ENCODE measurements at places on chromosomes 4 and X.

GRCh38 chr4:56570041-56570440 lies 64.5 kb downstream of the ARL9 start:
- no peak for DNase-seq

GRCh38 chrX:71081330-71082123 lies 13.4 kb upstream of the SNX12 start:
- DNase-seq, result no peak

DNA sequence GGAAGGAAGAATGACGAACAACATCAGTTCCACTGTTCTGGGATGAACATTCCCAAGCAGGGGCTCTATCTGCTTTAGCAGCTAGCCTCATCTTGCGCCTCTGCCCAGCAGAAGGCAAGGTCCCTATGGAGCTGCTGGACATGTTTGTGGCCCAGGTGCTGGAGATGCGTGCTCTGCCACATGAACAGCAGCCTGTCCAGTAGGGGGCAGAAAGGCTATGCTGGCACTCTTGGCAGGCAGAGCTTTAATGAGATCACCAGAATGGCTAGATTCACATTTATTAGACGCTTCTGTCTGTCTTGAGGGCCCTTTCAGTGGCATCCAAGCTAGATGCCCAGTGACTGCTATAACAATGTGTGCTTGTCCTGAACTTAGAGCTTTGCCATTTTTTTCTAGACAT lies 1826.0 kb downstream of the STIM2 start:
- DNase-seq, result no peak

GRCh38 chr4:137635601-137636000 lies 103.3 kb upstream of the PCDH18 start:
- DNase-seq, result no peak

- DNase-seq, result no peak
Observed at GRCh38 chr4:139018501-139018900, 2.9 kb downstream of the NOCT start.

DNA sequence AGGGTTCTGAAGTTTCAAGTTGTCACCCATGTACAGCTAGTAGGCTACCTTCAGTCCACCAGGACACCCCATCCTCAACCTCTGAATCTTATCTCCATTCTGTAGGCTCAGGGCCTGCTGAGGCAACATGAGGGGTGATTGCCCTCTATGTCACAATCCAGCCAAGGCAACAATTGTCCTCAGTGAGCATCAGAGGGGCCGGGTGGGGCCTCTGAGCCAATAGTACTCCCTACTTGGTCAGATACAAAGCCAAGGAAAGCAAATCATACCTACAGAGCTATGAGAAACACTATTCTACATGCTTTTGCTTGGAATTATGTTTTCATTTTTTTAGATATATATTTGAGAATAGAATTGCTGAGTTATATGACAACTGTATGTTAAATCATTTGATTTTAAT lies at the start of gene ACTRT1:
TSS of gene ACTRT1 (minus strand) at position 101 of the 400 bp plus-strand sequence. CDS start 197 bp downstream, outside the sequence.
- DNase-seq, result no peak

GRCh38 chr4:24179201-24179840 lies 289.5 kb upstream of the PPARGC1A start:
- no peak for DNase-seq

DNA sequence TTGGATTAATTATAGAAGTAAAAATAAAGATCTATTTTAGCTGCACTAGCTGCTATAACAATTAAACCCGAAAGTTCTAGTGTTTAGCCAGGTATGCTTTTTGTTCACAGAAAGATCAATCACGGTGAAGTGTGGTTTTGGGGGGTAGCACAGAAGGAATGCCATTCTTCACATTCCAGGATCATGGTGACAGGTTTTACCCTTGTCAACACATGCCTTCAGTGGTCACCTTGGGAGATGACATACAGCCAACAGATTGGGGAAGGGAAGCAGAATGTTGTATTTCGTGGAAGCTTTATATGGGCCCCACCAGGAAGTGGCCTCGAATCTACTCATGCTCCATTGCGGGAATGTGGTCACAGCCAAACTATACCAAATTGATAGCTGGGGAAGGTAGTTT lies 753.6 kb downstream of the RAPGEF2 start:
- no peak for DNase-seq

DNA sequence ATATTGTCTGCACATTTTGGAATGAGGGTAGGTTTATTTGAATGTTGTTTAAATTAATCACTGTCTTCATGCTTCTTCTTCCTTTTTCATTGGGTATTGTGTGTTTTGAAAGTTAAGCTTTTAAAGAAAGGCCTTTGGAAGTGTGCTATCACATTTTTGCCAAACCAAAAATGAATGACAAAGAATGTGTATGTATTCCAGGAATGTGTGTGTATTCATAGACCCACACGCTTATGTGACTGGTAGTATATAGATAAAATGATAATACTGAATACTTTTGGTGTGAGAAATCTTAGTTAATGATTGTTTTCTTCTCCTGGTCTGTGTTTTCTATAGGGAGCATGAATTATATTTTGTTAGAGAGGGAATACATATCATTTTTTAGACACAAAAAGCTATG lies 404.4 kb downstream of the TLL1 start:
- no peak for DNase-seq

DNA sequence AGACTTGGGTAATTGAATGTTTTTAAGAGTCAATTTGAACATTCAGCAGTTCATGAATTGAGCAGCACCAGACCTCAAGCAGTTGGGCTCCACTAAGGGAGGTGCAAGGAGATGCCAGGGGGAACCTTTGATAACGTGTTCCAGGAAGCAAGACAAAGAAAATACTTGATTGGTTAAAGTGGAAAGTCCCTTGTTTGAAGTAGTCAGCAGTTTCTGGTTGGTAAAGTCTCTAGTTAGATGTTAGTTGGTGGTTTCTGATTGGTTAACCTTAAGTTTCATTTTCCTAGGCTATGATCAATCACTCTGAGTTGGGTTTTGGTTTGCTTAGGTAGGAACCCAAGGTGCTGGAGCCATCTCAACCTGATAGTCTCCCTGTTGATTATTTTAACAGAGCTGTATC lies 4.0 kb downstream of the HERC6 start:
- peak; percentile 19 for DNase-seq

GRCh38 chr4:100302061-100303026 lies 112.1 kb upstream of the DDIT4L start:
- DNase-seq, result no peak

GRCh38 chr4:169566021-169566818 lies 46.2 kb downstream of the NEK1 start:
- no peak for DNase-seq

- peak; percentile 17 for DNase-seq
Observed at GRCh38 chr4:39698424-39699009, 581 bp downstream of the UBE2K start.

DNA sequence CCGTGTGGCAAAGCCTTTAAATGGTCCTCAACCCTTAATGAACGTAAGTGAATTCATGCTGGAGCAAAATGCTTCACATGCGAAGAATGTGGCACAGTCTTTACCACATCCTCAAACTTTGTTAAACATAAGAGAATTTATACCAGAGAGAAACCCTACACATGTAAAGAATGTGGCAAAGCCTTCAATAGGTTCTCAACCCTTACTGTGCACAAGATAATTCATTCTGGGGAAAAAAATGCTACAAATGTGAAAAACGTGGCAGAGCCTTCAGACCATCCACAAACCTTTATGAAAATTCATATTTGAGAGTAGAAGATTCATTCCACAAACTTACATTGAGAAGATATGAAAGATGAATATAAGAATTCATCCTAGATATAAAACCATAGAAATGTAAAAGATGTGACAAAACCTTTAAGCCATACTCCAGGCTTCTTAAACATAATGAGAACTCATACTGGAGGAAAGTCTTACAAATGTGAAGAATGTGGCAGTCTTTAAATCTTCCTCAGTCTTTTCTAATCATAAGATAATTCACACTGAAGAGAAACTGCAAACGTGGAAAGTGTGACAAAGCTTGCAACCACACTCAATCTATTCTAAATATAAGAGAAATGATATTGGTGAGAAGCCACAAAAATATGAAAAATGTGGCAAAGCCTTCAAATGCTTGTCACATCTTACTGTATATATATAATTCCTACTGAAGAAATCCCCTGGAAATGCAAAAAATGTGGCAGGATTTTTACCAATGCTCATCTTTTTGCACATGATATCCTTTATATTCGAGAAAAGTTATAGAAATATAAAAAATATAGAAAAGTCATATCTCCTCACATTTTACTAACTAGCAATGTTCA lies 36.9 kb downstream of the ZNF141 start:
- DNase-seq, result no peak

- no peak for DNase-seq
Observed at GRCh38 chrX:27132862-27133261, 330.3 kb downstream of the PPP4R3C start.

GRCh38 chrX:123486297-123486696 lies 246.6 kb downstream of the THOC2 start:
- no peak for DNase-seq

DNA sequence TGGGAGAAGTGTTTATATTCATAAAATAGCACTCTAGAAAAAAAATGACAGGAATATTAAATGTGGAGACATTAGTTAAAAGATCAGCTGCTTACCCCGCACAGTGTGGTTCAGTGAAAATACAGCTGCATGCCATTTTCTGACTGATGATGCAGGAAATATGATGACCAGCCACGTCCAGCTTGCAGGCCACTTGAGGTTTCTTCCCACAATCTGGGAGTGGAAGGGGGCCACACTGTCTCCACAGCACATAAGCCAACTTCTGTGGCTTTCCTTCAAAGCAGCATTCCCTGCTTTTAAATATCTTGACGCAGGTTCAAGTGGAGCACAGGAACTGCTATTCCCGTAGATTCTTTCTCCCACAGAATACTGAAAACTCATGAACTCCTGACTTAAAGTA lies 173.4 kb upstream of the GALNT7 start:
- no peak for DNase-seq

DNA sequence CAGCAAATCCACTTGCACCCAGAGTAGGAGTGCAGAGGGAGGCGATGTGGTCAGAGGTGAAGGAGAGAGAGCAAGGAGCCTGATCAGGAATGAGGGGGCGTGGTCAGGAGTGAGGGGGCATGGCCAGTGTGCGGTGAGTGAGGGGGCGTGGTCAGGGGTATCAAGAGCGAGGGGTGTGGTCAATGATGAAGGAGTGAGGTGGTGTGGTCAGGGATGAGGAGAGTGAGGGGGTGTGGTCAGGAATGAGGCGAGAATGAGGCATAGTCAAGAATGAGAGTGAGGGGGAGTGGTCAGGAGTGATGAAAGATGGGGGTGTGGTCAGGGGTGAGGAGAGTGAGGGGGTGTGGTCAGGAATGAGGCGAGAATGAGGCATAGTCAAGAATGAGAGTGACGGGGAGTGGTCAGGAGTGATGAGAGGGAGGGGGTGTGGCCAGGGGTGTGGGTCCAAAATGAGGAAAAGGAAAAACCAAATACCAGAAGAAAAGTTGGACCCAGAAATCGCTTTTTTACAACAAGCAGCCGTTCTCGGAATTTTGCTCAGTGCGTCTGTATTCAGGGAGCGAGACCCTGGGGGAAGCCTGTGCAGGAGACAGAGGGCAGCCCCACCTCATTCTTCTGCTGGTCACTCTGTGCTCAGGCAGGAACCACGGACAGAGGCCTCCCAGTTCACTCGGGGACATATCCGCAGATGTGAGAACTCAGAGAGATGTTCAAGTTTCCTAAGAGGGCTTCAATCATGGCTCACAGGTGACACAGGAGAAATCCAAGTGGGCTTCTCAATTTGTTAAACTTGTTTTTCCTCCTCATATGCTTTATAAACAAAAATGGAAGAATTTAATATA lies 47.5 kb downstream of the MAGEA1 start:
- no peak for DNase-seq

- DNase-seq, result no peak
Observed at GRCh38 chr4:109072595-109072994, 229.9 kb downstream of the COL25A1 start.

GRCh38 chrX:139905051-139905450 lies 27.8 kb downstream of the ATP11C start:
- DNase-seq, result no peak

GRCh38 chr4:23759066-23759465 lies 130.8 kb downstream of the PPARGC1A start:
- no peak for DNase-seq

- DNase-seq, result no peak
Observed at GRCh38 chr4:156946516-156947424, 24.8 kb downstream of the PDGFC start.

GRCh38 chrX:73962948-73963347 lies 341.0 kb upstream of the ZCCHC13 start:
- no peak for DNase-seq

GRCh38 chr4:139692309-139693012 lies 26.8 kb downstream of the MGST2 start:
- DNase-seq, result no peak

GRCh38 chrX:69232945-69233344 lies 67.7 kb upstream of the PJA1 start:
- DNase-seq, result no peak

- DNase-seq, result no peak
Observed at GRCh38 chr4:158818560-158819140, 49.8 kb downstream of the FNIP2 start.

DNA sequence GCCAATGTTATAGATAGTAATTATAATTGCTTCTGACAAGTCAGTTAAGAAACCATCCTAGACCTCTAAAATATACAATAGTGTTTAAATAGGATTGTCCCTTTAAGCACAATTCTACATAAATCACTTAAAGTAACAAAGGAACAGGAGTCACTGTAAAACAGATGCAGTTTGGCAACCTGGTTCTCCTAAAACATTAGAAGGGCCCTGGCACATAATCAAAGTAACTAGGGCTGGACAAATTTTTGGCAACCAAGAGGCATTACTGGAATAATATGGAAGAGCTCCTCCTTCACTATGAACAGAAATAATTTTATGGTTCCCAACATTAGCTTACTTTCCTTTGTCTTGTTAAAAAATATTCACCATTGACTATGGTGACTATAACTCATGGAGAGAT lies 75.0 kb upstream of the CCDC160 start:
- DNase-seq, result no peak

DNA sequence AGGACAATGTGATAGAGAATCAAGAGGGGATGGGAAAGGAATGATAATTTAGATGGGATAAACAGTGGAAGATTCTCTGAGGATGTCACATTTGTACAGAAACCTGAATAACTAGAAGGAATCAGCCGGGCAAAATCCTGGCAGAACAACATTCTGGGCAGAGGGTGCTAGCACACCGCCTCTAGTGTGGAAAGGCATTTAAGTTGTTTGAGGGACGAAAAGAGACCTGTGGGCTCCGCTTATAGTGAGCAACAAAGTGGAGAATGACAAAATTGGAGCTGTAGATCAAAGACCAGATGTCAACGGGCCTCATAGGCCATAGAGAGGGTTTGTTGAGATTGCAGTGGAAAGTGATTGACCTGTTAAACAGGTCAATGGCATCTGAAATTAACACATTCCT lies 596.0 kb upstream of the SLIT2 start:
- DNase-seq, result no peak

DNA sequence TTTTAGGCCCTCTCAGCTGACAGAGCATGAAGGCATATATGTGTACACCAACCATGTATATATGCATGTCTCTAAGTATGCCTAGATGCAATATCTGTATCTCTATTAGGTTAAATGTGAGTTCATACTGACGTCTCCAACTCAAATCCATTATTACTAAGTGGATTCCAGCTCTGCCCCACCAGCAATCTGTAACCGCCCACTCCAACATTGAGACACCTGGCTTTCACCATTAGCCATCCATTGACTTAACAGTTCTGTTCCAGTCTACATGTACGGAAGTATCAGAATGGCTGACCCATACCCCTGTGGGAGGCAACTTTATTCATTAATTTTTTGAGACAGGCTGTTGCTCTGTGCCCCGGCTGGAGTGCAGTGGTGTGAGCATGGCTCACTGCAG lies 15.0 kb upstream of the SH3TC1 start:
- no peak for DNase-seq
